ENCODE measurements at places on chromosomes 5 and 9. TPM values are rescaled to one million over a fixed set of nuclear protein-coding genes. Genes with fewer than 3 reads are reported as not detected.

- no peaks in the 10 kb centered on the region for H3K36me3 ChIP-seq
Observed at GRCh38 chr5:110354915-110355644, 371.4 kb downstream of the TMEM232 start.

DNA sequence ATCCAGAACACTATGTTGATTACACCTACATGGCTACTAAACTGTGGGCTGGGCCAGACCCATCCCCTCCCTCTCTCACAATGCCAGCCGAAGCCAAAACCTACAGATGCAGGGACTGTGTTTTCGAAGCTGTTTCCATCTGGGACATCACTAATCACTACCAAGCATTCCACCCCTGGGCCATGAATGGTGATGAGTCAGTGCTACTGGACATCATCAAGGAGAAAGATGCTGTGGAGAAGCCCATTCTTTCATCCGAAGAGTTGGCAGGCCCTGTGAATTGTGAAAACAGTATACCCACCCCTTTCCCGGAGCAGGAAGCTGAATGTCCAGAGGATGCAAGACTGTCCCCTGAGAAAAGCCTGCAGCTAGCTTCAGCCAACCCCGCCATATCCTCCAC is 65.0 kb downstream of the ZNF462 start:
- no peak overlapping the region for H3K27ac ChIP-seq
- no peak overlapping the region for H3K4me3 ChIP-seq
- H3K36me3 ChIP-seq = no peaks in the 10 kb centered on the region
- no peak for DNase-seq

- no peak overlapping the region for H3K27ac ChIP-seq
- H3K4me3 ChIP-seq = no peak overlapping the region
- no peaks in the 10 kb centered on the region for H3K4me1 ChIP-seq
- H3K36me3 ChIP-seq = no peaks in the 10 kb centered on the region
- DNase-seq = no peak
- no peaks in the 10 kb centered on the region for H3K27me3 ChIP-seq
Observed at GRCh38 chr9:92432350-92432749, 8.1 kb upstream of the OMD start.

DNA sequence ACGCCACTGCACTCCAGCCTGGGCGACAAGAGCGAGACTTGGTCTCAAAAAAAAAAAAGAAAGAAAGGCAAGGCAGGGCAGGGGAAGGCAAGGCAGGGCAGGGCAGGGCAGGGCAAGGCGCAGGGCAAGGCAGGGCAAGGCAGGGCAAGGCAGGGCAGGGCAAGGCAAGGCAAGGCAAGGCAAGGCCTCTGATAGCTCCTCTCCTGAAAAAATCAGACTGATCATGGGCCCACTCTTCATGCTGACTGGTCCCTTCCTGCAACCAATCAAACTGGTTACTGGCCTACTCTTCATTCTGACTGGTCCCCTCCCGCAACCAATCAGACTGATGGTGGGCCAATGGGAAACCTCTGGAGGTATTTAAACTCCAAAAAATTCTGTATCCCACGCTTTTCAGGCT is 3.4 kb upstream of the ZBTB5 start:
- H3K36me3 ChIP-seq = no peaks in the 10 kb centered on the region
- no peaks in the 10 kb centered on the region for H3K27me3 ChIP-seq
- DNase-seq = no peak
- no peak overlapping the region for H3K4me3 ChIP-seq

- H3K4me3 ChIP-seq = no peak overlapping the region
- H3K36me3 ChIP-seq = no peaks in the 10 kb centered on the region
- peak overlapping the region; percentile 69 for H3K27ac ChIP-seq
- no peaks in the 10 kb centered on the region for H3K27me3 ChIP-seq
- no peak for DNase-seq
- H3K4me1 ChIP-seq = no peaks in the 10 kb centered on the region
Observed at GRCh38 chr9:3962971-3963642, 336.8 kb downstream of the GLIS3 start.

GRCh38 chr9:131060900-131061630 is 35.3 kb upstream of the AIF1L start:
- H3K36me3 ChIP-seq = no peaks in the 10 kb centered on the region
- no peak overlapping the region for H3K4me3 ChIP-seq
- no peaks in the 10 kb centered on the region for H3K27me3 ChIP-seq
- H3K4me1 ChIP-seq = no peaks in the 10 kb centered on the region
- H3K27ac ChIP-seq = no peak overlapping the region

- H3K27ac ChIP-seq = no peak overlapping the region
- no peaks in the 10 kb centered on the region for H3K27me3 ChIP-seq
- no peak overlapping the region for H3K4me3 ChIP-seq
Observed at GRCh38 chr9:130431536-130432303, 13.0 kb upstream of the ASS1 start.

DNA sequence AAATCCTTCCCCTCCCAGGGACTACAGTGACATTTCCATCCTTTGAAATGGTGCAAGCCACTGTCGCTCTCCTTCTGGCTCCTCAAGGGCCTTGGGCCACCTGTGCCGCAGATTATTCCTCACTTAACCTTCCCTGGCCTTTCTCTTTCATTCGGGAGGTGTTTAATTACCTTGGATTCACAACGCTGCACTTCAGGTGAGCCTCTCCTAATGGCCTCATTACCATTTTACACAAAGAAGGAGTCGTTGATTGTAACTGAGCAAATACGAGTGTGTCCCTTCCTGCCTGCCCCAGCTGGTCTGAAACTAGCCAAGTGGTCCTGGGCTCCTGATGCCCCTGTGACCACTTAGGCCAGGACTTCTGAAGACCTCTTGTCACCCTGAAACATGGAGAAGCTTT is 205.0 kb downstream of the CRB2 start:
- no peak for DNase-seq
- no peak overlapping the region for H3K4me3 ChIP-seq
- H3K27me3 ChIP-seq = no peaks in the 10 kb centered on the region
- H3K27ac ChIP-seq = no peak overlapping the region

Gene PAEP
- total RNA-seq = not detected

Gene ANKRD31
- not detected for total RNA-seq

Gene BTNL9
- 37.5 TPM for total RNA-seq

Gene CEP120
- total RNA-seq = 20.1 TPM

Gene PCDHB16
- total RNA-seq = 1.8 TPM

Gene SNCB
- total RNA-seq = 0.77 TPM

Gene SHISAL2B
- not detected for total RNA-seq

Gene IL9
- total RNA-seq = not detected

Gene PTGDS
- total RNA-seq = 13.7 TPM

Gene WHRN
- total RNA-seq = 18.0 TPM

Data from Panc1 (cell line).